ENCODE measurements at places on chromosomes 12 and 14.

GRCh38 chr12:90548595-90548994 is 406.4 kb downstream of the CCER1 start:
- no peak for DNase-seq

DNA sequence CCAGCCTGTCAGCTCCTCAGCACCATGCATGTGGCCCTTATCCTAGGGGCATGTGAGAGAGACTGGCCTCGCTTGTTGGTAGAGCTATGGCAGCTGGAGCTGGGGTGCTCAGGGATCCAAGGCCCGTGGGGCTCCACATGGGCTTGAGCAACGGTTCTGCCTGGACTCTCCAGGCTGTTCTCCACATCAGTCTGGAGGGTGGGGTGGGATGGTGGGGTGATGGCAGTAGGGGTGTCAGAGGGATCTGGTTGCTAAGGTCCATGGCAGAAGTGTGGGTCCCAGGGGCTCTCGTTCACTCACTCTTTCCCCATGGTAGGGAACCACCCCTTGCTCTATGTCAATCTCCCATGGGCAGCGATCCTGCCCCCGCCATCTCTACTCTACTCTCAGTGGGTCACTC is 622.6 kb downstream of the LRFN5 start:
- DNase-seq, result no peak

GRCh38 chr12:60947533-60947932 is 1312.7 kb upstream of the USP15 start:
- no peak for DNase-seq

DNA sequence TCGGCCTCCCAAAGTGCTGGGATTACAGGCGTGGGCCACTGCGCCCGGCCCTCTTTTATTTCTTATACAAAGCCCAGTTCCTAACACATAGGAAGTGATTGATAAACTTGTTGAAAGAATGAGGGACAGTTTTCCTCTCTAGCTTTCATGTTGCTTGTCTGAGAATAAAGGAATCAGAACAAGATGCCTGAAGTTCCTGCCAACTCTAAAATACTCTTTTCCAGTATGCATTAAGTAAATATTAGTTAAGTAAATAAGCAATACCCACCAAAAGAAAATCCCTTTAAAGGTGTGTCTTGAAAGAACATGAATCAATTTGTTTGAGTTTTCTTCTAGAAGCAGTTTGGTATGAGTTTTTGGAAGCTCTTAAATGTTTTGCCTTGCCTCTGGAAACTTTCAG is 24.4 kb upstream of the CD27 start:
- no peak for DNase-seq

GRCh38 chr12:51392556-51393237 is 1.5 kb upstream of the GALNT6 start:
- peak; percentile 66 for DNase-seq

Data from fibroblast of lung (primary cell).